Anterior cingulate cortex (tissue), 58 donors: ENCODE measurements at places on chromosomes 5 and 9.
A peak's percentile ranks its signal among the peaks of the same experiment; 100 is the strongest.

GRCh38 chr9:97271292-97271691 lies 36.2 kb upstream of the CCDC180 start:
- DNase-seq: no peak

GRCh38 chr9:129481810-129482511 lies 138.9 kb downstream of the C9orf50 start:
- DNase-seq: peak; percentile 21

- DNase-seq: peak; percentile 75
Observed at GRCh38 chr5:67283275-67283987, 86.8 kb upstream of the CD180 start.

- no peak for DNase-seq
Observed at GRCh38 chr9:130996676-130997394, 12.1 kb upstream of the LAMC3 start.

DNA sequence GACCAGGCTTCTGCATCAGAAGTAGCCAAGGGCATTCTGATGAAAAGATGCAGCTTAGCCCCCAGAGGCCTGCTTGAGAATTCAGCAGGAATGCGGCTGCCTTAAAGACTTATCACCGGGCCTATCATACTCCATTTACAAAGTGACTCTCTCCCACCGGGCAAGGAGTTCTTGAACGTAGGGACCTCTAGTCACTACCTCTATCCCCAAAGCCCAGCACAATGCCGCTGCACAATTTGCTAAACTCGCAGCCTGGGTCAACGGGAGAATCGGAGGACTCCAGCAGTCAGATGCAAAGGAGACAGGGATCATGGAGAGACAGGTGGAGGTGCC lies 661 bp downstream of the PDCL start:
- no peak for DNase-seq

- no peak for DNase-seq
Observed at GRCh38 chr9:137454597-137455358, 4.4 kb downstream of the NSMF start.

GRCh38 chr9:22395687-22396141 lies 50.9 kb upstream of the DMRTA1 start:
- no peak for DNase-seq

- no peak for DNase-seq
Observed at GRCh38 chr5:72955143-72955767, 586 bp upstream of the FCHO2 start.

- no peak for DNase-seq
Observed at GRCh38 chr9:14326264-14326826, 12.4 kb upstream of the NFIB start.
